NCI-H446 (cell line): ENCODE measurements at places on chromosomes 11 and 22.

- no peak for DNase-seq
These were observed 373.3 kb upstream of the CCDC90B start for GRCh38 chr11:83659466-83659865.

DNA sequence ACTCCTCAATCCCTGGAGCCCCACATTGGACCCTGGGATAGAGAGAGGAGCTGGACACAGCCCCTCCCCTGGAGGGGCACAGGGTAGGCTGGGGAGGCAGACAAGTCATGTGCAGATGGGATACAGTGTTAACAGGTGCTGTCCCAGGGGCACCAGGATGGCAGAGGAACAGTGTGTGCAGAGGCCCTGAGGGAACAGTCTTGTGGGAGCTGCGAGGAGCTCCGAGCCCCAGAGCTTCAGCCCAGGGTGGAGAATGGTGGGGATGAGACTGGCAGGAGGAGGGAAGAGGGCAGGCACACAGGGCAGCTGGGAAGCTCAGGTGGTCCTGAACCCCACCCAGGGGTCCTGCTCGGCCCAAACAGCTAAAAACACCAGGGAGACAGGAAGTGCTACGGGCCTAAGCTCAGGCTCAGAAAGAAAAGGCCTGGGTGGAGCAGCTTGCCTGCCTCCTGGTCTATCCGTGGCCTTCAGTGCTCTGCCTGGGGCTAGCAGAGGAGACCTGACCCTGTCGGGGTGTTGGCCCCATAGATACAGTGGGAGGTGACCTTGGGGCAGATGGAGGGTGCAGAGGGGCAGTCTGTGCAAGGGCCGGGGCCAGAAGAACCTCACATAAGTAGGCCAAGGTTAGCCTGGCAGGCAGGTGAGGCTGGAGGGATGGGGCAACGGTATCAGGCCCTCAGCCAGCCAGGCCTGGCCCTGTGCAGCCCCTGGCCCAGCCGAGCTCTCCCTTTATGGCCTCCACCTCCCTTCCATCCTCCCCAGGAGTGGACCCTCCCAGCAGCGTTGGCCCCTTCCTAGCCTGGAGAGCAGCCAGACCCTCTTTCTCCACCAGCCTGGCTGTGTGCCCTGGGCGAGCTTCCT lies 15.4 kb downstream of the CAPN5 start:
- DNase-seq, result no peak

DNA sequence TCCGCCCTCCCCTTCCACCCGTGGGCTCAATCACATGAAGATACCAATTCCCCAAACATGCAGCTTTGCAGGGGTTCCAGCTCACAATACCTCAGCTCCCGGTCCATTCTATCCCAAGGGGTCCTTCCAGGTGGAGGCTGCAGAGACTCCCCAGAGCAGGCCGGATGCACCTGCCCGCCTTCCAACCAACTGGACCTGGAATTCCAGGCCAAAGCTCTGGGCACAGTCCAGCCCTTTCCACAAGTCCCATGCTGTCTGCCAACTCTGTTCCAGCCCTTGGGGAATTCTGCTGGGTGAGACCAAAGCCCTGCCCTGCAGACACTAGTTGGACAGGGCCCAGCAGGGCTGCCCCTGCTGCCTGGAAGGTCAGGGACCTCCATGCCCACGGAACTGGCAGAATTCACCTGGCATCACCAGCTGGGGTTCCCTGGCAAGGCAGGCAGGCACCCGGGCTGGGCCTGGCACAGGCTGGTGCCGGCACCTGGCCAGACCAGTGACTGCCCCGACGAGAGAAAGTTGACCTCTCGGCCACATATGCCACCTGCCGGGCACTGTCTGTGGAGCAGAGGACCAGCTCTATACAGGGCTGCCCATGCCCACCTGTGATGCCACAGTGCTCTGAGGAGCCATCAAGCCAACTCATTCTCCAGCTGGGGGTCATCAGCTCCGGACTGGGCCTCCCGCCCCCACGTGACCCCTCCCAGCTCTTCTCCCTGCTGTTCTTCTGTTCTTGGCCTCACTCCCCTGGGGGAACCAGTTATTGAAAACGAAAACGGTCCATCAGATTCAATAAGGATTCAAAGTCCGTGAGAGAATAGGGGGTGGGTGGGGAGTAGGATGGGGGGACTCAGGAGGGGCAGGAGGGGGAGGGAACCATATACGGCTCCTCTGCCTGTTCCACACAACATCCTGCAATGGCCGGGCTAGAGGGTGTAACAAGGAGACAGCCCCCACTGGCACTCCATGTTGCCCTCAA lies 4.7 kb downstream of the SYT7 start:
- DNase-seq, result no peak

- no peak for DNase-seq
These were observed 93.4 kb downstream of the WT1 start for GRCh38 chr11:32341620-32342613.

GRCh38 chr11:450809-451451 lies 851 bp downstream of the PTDSS2 start:
- peak; percentile 33 for DNase-seq
